ENCODE measurements at places on chromosomes 3 and 15.

GRCh38 chr3:156750874-156751245 is 75.3 kb upstream of the LEKR1 start:
- no peak for DNase-seq

GRCh38 chr3:193996221-193996620 is 139.7 kb upstream of the HES1 start:
- no peak for DNase-seq

GRCh38 chr3:108098003-108098370 is 7.2 kb upstream of the CD47 start:
- DNase-seq: no peak

DNA sequence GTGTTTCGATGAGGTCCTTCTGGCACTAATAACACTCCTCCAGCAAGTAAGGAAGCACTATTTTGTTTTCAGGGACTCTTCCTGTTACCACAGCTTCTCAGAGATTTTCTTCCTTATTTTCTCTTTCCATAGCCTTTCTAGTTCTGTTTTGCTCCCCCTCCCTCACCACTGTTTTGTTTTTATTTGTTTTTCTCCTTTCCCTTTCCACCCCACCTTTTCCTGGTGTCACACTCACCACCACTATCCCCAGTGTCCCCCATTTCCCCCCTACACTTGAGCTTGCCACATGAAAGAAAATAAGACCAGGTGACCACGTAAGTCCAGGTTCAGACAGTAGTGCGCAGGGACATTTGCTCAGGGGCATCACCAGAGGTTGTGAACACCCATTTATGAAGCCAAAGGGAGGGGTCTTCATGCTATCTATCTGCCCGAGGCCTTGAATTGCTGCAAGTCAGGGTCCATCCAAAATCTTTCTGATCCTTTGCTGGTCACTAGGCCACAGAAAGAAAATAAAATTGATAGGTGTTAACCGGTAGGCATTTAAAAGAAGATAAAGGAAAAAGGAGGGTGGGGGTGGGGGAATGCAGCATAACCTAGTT is 1.4 kb upstream of the RFTN1 start:
- no peak for DNase-seq

DNA sequence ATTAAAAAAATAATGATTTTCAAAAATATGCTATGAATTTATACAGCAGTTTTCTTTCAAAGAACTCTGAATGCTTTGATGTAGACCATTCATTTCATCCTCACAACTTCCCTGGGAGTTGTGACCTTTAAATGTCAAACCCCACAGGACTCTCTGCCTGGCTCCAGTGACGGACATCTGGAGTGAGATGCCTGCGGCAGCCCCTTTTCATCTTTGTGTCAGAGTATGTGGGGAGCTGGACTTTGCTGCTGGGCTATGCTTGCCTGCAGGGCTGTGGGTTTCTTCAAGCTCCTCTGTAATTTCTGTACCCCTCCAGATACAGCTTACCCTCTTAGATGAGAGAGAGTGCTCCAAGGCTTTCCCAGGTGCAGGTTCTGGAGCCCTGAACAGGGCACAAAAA is 70.6 kb upstream of the RASGRP1 start:
- DNase-seq: no peak

- no peak for DNase-seq
These were observed 93.8 kb downstream of the TJP1 start for GRCh38 chr15:29728418-29728817.

DNA sequence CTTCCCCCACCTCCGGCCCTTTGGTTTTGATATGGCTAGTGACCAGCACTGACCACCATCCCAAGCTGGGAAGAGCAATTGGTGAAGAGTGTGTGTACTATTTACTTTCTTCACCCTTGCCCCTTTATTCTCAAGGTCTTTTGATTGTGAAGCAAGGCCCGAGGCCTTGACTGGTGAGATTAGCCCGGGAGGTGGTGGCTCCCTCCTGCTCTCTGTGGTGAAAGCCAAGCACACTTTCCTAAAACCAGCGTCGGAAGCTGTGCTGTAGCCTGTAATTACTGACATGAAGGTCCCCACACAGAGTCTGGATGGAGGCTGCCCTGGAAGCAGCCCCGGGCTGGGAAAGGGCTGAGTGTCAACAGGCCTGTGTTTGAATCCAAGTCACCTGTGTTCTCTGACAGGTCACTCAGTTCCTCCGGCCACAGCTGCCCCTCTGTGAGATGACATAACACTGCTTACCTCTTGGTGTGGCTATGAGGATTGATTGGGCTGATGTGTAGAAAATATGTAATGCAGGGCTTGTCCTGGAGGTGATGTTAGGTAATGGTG is 60.5 kb upstream of the PRR23C start:
- no peak for DNase-seq

DNA sequence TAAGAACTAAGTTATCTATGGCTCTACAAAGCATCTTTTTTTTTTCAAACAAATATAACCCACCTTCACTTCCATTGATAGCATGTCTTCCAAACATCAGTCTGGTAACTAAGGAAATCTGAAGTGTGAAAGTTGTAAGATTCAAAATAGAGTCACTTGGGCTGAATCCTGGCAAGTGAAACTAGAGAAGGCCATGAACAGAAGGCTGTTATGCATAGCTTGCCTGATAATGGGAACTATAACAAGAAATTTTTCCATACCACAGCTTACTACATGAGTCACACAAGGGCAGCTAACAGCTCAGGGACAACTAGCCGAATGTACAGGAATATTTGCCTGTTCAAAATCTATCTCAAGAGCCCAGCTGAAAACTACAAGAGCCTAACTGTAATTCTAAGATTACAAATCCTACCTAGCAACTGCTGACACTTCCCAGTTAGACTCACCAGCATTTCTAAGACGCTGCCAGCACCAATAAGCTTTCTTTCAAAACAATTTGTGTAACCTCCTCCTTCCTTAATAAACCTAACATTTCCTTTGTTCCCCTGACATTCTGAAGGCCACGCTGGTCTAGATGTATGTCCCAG is 1066.5 kb downstream of the PLOD2 start:
- no peak for DNase-seq

GRCh38 chr15:82044373-82045178 is 1.2 kb downstream of the MEX3B start:
- no peak for DNase-seq

DNA sequence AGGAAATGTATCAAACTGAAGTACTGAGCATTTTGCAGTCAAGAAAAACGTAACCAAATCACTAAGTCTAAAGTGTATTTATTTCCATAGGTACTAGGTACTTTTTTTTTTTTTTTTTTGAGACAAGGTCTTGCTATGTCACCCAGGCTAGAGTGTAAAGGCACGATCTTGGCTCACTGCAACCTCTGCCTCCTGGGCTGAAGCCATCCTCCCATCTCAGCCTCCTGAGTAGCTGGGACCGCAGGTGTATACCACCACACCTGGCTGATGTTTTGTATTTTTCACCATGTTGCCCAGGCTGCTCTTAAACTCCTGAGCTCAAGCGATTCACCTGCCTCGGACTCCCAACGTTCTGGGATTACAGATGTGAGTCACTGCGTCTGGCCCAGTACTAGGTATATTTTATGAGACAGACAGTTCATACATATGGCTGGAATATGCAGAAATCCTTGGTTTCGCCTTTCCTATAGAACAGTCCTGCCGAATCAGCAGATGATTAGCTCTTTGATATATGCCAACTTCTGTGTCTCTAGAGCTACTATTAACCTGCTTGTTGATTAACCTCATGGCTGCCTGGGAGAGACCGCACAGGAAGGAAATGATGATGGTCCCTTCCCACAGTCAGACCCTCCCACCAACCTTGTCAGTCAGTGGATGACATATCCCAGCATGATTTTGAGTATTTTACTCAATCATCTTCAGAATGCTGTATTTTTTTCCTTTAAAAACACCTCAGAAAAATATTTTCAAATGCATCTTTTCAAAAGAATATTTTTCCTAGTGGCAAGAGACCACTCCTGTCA is 32.3 kb downstream of the TMOD3 start:
- DNase-seq: peak; percentile 25

- DNase-seq: no peak
These were observed 106.2 kb upstream of the RAP2B start for GRCh38 chr3:153055779-153056178.

DNA sequence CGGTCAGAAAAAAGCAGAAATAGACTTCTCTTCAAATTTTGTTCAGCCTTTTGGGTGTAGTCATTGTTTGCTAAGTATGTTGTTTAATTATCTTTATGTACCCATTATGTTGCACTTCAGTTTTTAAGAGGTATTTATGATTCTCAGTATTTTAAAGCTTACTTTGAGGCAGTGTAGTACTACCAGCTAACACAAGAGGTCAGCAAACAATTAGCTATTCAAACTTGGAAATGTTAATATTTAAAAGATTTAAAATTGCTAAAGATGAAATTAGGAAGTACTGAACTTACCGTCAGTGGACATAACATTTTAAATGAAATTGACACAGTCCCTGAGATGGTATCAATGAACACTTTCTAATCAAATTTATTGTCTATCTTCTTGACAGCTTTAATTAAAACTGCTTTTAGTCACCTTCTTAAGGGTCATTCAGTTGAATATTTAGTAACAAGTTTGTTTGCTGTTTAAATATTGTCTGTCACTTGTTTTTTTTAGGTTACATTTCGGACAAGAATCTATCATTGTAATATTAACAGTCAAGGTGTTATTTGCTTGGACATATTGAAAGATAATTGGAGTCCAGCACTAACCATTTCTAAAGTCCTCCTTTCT is 28.1 kb downstream of the NKIRAS1 start:
- DNase-seq: no peak

DNA sequence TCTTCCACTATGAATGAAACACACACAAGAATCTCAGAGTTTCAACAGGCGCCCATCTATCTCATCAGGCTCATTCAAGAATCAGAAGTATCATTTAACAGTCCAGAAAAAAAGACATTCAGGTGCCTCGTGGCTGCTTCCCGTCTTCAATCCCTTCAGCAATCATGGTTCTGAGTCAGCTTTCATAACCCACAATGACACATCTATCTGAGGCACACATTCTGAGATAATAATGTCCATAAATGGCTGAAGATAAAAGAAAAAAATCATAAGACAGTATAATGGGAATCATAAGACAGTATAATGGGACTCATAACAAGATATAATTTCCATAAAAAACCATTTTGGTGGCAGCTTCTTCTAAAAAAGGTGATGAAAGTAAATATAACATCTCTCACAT is 52.4 kb downstream of the TNIK start:
- DNase-seq: no peak

GRCh38 chr15:89506026-89506686 is 9.8 kb upstream of the RHCG start:
- no peak for DNase-seq

DNA sequence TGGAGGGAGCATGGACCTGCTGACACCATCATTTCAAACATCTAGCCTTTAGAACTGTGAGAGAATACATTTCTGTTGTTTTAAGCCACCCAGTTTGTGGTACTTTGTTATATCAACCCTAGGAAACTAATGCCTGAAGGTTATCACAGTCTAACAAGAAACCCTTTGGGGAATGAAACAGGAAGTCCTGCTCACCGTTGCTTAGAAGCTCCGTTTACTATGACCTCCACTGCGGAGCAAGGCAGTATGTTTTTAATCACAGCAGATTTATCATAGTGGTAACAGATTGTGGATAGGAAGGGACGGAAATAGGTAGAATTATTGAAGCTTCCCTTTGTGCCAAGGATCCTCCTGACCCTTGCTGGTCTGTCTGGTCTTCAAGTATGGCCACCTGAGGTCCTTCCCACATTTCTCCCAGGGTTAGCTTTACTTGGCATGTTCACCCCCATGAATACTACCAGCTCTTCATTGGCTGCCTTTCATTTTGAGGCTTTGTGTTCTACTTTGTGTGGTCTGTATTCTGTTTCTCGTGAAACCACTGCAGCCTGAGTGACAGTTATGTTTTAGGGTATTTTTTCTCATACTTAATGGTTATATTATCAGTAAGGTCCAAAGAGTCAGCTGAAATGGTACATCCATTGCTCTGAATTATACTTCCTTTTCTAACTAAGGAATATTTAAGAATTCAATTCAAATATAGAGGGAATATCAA is 201.6 kb downstream of the CHST2 start:
- no peak for DNase-seq

DNA sequence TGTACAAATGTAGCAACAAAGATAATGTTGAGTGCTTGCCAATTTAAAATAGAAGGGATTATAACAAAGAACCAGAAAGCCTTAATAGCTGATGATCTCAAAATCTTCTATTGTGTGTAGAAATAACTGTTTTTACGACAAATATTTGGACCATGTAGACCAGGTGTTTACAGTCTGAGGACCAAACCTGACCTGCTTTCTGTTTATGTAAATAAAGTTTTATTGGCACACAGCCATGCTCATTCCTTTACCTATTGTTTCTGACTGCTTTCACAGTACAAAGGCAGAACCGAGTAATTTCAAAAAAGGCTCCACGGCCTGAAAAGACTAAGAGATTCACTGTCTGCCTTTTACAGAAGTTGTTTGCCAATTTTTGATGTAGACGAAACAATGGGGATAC is 91.8 kb downstream of the GOLIM4 start:
- no peak for DNase-seq

GRCh38 chr3:20103731-20104130 is 63.5 kb downstream of the KAT2B start:
- no peak for DNase-seq

GRCh38 chr15:66842710-66843441 is 140.8 kb downstream of the SMAD6 start:
- no peak for DNase-seq

DNA sequence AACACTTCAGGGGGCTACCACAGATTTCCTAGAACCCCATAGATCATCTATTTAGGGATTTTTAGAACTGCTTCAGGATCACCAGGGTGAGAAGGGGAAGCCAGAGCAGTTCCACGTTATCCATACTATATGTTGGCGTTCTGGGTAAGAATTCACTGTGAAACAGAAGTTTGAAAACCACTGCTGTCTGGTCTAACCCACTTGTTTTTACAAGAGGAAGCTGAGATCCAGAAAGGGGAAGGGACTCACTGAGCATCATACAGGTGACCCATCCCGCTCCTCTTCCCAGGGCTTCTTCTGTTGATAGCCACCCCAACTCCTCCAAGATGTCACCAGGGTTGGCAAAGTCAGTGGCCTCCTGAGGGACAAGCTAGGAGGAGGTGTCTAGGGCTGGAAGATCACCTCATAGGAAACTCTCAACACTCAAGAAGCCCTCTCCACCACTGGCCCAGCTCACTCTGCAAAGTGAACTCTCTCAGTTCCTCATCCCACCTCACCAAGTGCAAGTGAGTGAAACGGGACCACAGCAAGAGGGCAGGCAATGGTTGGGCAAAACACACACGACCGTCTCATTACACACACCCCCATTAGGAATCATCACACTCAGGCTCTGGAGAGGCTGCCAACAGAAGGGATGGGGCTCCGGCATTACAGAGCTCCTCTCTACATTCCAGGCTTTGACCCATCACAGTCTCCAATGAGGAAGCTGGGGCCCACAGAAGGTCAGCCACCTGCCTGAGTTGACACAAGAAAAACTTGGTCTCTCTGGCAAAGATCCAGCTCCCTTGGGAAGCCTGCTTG is 1.8 kb downstream of the DAPK2 start:
- no peak for DNase-seq

- DNase-seq: no peak
These were observed 52.3 kb downstream of the CCNL1 start for GRCh38 chr3:157107644-157108133.
